ENCODE measurements at places on chromosomes 7 and 10.

DNA sequence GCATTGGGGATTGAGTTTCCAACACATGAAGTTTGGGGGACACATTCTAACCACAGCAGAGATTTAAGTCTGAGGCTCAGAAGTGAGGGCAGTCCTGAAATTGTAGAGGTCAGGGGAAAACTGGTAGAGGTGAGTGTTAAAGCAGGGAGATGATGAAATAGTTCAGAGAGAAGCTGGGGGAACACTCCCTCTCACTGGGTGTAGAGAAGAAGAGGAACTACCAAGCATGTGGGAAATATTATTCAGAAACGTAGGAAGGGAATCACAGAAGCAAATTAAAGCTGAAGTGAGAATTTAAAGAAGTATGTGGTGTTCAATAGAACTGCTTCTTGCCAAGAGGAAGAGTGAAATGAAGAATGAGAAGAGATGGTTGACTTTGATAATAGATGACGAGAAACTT lies 121.5 kb upstream of the FAM3C start:
- DNase-seq: peak; percentile 7

- DNase-seq: no peak
These were observed 956.7 kb downstream of the CCSER2 start for GRCh38 chr10:85284778-85285770.

- DNase-seq: peak; percentile 6
These were observed 1217.1 kb upstream of the CELF2 start for GRCh38 chr10:9800571-9800970.

GRCh38 chr7:156177422-156178055 lies 365.3 kb upstream of the SHH start:
- DNase-seq: no peak

- DNase-seq: peak; percentile 9
These were observed 16.3 kb downstream of the EZH2 start for GRCh38 chr7:148867596-148868377.

- DNase-seq: no peak
These were observed 181.0 kb downstream of the COBL start for GRCh38 chr7:51135576-51135975.

- peak; percentile 8 for DNase-seq
These were observed 117.3 kb downstream of the PTPRN2 start for GRCh38 chr7:158470336-158470735.

GRCh38 chr10:131996466-131997365 lies 15.0 kb upstream of the BNIP3 start:
- no peak for DNase-seq

DNA sequence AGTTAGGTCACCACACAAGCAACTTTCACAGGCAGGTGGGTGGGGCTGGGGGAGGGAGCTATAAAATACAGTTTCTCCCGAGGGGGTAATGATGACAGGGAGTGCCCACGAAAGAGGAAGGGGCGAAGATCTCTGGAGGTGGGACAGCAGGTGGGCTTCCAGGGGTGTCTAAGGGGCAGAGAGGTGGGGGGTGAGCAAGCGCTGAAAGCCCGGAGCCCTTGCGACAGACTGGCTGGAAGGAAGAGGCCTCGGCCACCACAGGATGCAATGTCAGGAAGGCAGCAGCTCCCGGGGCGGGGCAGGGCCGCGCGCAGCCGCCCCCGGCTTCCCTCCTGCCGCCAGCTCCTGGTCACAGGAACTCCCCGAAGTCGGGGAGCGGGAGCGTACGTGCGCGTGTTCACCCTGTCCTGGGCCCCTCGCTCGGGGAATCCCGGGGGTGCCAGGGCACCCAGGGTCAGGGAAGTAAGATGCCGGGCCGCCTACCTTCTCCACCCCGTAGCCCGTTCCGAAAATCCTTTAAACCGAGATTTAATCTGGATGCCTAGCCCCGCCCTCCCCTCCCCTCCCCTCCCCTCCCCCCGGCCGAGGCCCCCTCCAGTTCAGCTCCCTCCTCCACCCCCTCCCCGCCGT lies 105.2 kb upstream of the PPIF start:
- peak; percentile 97 for DNase-seq

GRCh38 chr10:106795619-106796018 lies 368.9 kb downstream of the SORCS1 start:
- DNase-seq: peak; percentile 78

GRCh38 chr10:23918839-23919238 lies 290.1 kb upstream of the KIAA1217 start:
- peak; percentile 28 for DNase-seq

DNA sequence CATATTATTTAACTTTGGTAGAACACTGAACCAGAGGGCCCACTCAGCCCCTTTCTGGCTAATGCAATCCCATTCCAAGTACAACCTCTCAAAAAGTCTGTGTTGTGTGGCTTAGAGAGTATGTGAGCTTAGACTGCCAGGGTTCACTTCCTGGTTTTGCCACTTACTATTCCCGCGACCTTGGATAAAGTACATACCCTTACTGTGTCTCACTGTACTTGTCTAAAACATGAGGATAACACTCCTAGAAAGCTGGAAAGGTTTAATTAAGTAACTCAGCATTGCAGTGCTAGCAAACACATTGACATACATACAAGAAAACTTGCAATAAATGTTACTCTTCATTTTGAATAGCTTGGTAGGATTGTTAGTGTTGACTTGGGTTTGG lies 215.8 kb downstream of the CHCHD3 start:
- DNase-seq: no peak

- no peak for DNase-seq
These were observed 198.0 kb upstream of the MKI67 start for GRCh38 chr10:128324058-128324827.

- no peak for DNase-seq
These were observed 6.4 kb downstream of the DRGX start for GRCh38 chr10:49389361-49389933.

- no peak for DNase-seq
These were observed 109.9 kb downstream of the MICALL2 start for GRCh38 chr7:1349351-1349761.

DNA sequence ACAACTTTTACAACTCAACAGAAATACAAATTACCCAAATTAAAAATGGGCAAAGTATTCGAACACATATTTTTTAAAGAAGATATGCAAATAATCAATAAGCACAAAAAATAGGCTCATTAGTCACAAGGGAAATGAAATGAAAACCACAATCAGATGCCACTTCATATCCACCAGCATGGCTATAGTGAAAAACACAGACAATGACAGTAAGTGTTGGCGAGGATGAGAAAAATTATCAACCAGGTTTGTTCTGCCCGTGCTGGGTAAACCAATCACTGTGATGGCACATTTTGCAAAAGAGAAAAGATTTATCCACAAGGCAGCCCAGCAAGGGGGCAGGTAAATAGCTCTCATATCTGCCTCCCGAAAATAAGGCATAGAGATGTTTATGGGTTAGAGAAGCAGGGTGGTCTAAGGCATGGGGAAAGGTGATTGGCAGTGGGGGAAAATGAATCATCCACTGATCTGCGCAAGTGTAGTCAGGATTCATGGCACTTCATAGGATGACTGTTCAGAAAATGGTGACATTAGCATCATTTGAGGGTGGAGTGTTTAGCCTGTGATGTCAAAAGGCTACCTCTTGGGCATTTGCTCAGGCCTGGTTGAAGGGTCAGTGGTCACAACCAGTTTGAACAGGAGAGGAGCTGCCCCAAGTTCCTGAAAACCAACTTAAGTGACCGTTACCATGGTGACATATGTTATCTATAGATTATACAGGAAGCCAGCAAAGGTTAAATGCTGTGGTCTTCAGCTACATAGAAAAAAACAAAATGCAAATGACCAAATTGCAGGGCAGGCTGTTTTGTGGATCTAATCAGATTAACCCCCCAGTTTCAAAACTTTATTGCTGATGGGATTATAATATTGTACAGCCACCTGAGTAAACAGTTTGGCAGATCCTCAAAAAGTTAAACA lies 8.0 kb upstream of the CFAP70 start:
- DNase-seq: no peak

DNA sequence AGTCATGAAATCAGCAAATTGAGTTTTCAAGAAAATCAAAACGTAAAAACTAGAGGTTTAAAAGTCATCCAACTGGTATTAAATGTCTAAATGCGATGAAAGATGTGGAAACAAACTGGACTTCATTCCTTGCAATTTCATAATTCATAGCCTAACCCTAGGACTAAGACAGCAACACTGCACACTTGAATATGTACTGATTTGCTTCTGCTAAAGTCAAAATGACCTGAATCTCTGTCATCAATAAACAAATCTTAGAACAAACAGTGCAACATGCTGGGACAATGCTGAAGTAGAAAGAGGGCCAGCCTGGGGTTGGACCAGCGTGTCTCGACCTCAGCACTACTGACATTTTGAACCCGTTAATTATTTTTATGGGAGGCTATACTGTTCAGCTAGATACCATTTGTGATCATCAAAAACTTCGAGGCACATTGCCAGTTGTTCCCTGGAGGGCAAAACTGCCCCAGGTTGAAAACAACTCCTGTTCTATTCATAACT lies 47.1 kb downstream of the MYOF start:
- DNase-seq: no peak

- no peak for DNase-seq
These were observed 101.3 kb downstream of the TCERG1L start for GRCh38 chr10:131210181-131210580.

All from suppressor macrophage (primary cell).